ENCODE measurements at places on chromosomes 7 and 10. TPM values are rescaled to one million over a fixed set of nuclear protein-coding genes. Genes with fewer than 3 reads are reported as not detected.
A peak's percentile ranks its signal among the peaks of the same experiment; 100 is the strongest.

UCMA gene
- total RNA-seq, result not detected

DNA sequence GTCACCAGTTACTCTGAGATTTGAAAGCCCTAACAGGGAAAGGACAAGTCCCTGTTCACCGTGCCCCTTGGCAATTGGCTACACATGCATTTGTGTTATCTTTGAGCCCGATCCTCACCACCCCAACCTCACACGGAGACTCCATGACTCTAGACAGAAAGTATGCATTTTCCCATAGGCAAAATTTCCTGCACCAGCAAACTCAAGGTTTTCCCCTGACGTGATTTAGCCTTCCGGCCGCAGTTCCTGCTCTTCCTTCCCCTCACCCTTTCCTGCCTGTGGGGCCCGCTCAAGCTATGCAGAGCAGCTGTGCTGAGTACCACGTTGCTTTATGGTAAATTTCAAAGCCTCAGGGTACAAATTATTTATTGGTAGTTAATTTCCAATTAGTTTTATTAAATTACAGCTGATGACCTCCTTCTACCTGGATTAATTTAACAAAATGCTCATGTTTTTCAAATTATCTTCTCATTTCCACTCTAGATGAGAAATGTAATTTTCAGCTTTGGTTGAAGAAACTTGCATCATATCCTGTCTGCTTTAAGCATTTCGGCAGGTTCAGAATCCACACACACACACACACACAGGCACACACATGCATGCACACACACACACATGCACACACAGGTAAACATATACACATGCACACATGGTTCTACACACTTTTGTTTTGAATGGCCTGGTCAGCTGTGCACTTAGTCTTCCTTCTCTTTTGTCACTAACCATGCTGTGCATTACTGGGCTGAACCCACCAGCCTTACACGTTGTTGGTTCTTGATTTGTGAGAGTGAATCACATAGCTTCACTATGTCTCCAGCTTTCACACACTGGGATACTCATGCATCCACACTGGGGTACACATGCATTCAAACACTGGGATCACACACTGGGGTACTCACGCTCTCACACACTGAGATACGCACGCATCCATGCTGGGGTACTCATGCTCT is 283.1 kb upstream of the PITRM1 start:
- H3K4me1 ChIP-seq, result no peaks in the 10 kb centered on the region
- no peak for DNase-seq
- H3K27me3 ChIP-seq, result no peaks in the 10 kb centered on the region
- H3K4me3 ChIP-seq, result no peak overlapping the region
- H3K36me3 ChIP-seq, result no peaks in the 10 kb centered on the region

ABCB1 gene
- total RNA-seq, result 10.6 TPM

SLC18A3 gene
- total RNA-seq, result 0.73 TPM

- H3K27me3 ChIP-seq, result peaks cover 22% of the 10 kb centered on the region
- peak overlapping the region; percentile 72 for H3K4me3 ChIP-seq
- peak overlapping the region; percentile 82 for H3K27ac ChIP-seq
- H3K36me3 ChIP-seq, result no peaks in the 10 kb centered on the region
- H3K4me1 ChIP-seq, result peaks cover 71% of the 10 kb centered on the region
These were observed 1.7 kb downstream of the SH3PXD2A start for GRCh38 chr10:103853428-103854264.

- no peak overlapping the region for H3K27ac ChIP-seq
- peaks cover 8% of the 10 kb centered on the region for H3K4me1 ChIP-seq
- H3K4me3 ChIP-seq, result no peak overlapping the region
- DNase-seq, result no peak
- H3K27me3 ChIP-seq, result no peaks in the 10 kb centered on the region
These were observed 49.4 kb downstream of the CAV1 start for GRCh38 chr7:116574025-116574822.

- H3K27ac ChIP-seq, result no peak overlapping the region
- no peak for DNase-seq
- no peaks in the 10 kb centered on the region for H3K36me3 ChIP-seq
These were observed 249.5 kb downstream of the RPS24 start for GRCh38 chr10:78283069-78283682.

NKX1-2 gene
- not detected for total RNA-seq

All from stomach (tissue), 19 donors.